ENCODE measurements at places on chromosomes 6 and 20.

DNA sequence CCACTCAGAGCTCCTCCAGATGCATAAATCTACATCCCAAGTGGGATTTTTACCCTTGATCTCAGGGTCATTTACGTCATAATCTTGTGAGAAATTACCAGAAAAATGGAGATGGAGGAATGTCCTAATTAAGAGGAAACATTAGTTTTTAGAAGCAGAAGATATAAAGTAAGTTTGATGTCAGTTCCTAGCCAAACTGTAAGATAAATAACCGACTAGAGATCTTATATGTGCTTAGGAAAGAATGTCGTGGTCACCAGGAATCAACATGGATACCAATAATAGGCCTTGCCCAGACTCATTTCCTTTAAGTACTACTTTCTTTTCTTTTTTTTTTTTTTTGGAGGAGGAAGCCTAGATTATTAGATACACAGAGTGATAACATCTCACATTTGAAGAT lies 186.9 kb downstream of the UTRN start:
- no peak for DNase-seq

DNA sequence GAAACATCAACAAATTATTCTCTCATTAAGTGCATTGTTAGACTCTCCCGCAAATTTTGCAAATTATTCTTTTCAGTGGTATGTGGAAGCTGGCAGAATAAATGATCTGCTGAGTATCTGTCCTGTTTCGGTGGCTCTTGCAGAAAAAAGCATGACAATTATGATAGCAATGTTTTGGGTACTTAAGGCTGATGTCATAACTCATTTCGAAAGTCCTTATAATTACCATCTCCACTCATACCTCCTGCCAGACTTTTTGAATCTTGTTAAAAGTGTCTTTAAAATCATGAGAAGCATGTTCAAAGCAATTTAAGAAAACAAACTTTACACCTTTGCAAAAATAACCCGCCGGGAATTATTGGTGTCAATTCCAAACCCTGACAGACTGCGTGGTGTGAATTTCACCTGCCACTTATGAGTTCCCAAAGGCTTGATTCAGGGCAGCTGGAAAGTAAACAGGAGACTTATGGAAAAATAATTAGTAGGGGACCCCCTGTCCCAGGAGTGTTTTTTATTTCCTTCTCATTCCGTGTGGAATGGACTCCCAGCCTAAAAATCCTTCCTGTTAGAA lies 87.6 kb upstream of the E2F3 start:
- no peak for DNase-seq

- DNase-seq: no peak
Observed at GRCh38 chr6:116108836-116109235, 8.2 kb downstream of the NT5DC1 start.

DNA sequence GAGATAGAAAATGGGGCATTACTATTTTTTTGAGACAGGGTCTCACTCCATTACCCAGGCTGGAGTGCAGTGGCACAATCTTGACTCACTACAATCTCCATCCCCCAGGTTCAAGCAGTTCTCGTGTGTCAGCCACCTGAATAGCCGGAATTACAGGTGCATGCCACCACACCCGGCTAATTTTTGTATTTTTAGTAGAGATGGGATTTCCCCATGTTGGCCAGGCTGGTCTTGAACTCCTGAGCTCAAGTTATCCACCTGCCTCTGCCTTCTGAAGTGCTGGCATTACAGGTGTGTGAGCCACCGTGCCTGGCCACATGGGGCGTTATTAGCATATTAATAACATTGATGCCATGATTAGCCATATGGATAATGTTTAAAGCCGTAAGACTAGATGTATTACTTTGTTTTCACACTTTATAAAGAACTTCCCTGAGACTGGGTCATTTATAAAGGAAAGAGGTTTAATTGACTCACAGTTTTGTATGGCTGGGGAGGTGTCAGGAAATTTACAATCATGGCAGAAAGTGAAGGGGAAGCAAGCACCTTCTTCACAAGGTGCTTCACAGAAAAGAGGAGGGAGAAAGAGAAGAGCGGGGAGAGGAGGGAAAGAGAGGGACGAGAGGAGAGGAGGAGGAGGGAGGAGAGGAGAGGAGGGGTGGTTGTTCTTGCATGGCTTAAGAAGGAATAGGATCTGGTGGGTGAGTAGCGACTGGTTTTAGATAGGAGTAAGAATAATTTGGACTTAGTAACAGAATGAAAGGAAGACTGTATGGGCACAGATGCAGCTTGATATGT lies 51.9 kb downstream of the MYO6 start:
- DNase-seq: no peak

GRCh38 chr6:9455864-9456658 lies 958.8 kb downstream of the TFAP2A start:
- DNase-seq: no peak

GRCh38 chr20:44651434-44651683 lies 140 bp downstream of the ADA start:
- DNase-seq: no peak

DNA sequence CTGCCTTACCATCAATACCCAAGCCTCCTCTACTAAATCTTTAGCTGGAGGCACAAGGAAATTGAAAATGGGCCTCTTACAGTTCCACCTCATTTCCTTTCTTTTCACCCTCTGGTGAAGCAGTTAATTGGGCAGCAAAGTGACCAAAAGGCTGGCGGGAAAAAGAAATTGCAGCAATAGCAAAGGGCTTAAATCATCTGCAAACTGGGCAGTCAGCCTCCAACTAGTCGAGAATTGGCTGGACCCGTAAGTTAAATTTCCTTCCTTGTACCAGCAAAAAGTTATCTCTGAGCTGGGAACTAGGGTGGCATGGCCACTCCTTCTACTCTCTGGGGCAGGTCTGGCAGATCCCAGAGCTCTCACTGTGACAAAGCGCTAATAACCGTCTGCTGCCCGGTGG lies 33.5 kb downstream of the GHRH start:
- no peak for DNase-seq

DNA sequence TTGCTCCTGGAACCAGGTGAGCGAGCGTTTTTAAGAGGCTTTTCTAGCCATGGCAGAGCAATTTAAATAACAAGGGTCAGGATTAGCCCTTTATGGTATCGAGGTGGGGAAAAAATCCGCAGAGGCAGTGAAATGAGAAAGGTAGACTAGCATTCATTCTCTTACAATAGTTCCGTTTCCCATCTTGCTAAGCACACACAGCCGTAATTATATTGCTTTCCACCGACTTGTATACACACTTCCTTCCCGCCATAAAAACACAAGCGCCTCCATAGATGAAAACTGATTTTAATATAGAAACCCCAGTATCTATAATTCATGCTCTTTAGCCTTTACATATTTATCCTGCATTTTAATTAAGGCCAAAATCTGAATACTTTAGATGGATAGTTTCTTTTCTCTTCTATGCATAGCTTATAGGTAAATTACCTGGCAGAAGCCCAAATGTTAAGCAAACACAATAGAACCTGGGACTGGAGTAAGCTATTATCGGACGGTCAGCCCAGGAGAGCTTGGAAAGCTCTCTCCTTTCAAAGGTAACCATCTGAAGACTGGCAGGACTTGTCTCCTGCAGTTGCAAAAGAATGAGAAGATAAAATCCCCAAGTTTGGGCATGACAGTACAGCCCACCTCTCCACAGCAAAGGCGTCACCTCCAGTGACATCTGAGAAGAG lies 90.9 kb upstream of the MC3R start:
- DNase-seq: no peak

GRCh38 chr6:170224694-170225660 lies 65.9 kb downstream of the DLL1 start:
- no peak for DNase-seq

GRCh38 chr6:167211881-167212712 lies 54.3 kb upstream of the GPR31 start:
- no peak for DNase-seq

- no peak for DNase-seq
Observed at GRCh38 chr6:88814909-88815308, 148.5 kb downstream of the RNGTT start.

GRCh38 chr20:62367633-62368391 lies 700 bp upstream of the LAMA5 start:
- no peak for DNase-seq

GRCh38 chr20:62809530-62810428 lies 5.1 kb downstream of the OGFR start:
- DNase-seq: no peak

GRCh38 chr20:63066506-63067265 lies 59.9 kb upstream of the BHLHE23 start:
- DNase-seq: no peak

GRCh38 chr6:73713426-73714147 lies 17.6 kb downstream of the CD109 start:
- no peak for DNase-seq

Measured in nucleus accumbens (tissue), 56 donors.